NCI-H82 (cell line): ENCODE measurements at places on chromosomes 11 and 22.

DNA sequence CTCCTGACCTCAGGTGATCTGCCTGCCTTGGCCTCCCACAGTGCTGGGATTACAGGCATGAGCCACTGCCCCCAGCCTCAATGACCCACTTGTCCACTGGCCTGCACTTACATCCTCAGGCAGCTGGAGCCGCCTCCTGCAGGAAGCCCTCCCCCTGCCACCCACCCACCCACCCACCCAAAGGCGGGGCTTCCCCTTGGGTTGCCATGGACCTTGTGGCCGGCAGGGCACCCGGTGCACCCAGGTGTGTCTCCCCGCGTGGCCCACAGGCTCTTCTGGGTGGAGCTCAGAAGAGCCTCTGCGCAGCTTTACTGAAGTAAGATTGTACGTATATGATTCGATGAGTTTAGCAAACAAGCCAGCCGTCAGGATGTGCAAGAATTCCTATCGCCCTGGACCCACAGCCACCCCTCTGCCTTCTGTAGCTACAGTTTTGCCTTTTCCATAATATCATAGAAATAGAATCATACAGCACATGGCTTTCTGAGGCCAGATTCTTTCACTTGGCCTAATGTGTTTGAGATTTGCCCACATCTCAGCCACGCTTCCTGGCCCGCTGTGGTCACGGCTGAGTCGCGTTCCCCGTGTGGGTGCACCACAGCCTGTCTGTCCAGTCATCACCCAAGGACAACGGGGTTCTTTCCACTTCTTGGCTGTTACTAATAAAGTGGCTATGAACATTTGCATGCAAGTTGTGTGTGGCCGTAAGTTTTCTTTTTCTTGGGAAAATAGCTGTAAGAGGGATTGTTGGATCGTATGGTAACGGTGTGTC lies 5.3 kb upstream of the BRSK2 start:
- no peak for DNase-seq

DNA sequence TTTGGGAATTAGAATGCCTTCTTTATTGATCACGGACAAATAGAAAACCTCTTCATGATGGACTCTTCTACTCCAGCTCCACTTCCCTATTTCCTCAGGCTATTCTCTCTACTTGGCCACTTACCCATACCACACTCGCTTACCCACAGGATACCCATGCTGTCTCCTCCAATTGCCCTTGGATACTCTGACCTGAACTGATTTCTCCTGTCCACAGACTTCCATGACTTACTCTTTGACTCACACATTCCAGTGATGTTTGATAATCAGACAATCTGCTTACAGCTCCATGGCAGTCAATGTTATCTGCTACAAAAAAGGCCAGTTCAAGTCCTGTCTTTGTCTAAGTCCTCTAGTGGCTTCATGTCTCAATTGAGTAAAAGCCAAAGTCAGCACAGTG lies 292.0 kb upstream of the CTSC start:
- DNase-seq = no peak

DNA sequence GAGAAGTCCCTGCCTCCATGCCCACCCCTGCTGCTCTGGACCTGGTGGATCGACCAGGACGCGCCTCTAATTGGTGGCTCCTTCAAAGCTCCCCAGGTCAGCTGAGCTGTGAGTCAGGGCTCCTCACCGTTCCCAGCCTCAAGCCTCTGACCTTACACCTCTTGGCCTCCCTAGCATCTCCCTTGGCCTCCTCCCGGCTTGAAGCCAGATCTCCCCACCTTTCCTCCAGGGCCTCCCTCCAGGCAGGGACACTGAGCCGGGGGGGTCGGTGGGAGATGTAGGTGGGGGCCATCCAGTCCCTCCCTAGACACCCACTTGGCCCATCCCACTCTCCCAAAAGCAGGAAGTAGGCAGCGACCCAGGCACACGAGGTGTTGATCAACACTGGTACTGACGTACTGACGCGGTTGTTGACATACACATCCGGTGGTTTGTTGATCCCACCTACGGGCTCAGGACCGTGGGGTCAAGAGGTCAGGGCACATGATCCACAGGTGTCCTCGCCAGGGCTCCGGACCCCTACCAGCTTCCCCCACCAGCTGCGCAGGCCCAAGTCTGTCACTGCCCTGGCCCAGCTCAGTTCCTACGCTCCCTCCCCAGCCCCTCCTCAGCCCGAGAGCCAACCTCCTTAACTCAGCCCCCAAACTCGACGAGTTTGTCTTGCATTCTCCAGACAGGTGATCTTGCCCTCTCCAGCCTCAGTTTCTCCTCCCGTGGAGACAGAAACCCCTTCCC lies 802 bp downstream of the ATG2A start:
- DNase-seq = peak; percentile 23

- DNase-seq = no peak
Measured at GRCh38 chr11:559712-560304, 730 bp downstream of the LMNTD2 start.

- no peak for DNase-seq
Measured at GRCh38 chr11:131682373-131683015, 312.1 kb downstream of the NTM start.

- no peak for DNase-seq
Measured at GRCh38 chr22:44407987-44408828, 89.8 kb downstream of the RTL6 start.

DNA sequence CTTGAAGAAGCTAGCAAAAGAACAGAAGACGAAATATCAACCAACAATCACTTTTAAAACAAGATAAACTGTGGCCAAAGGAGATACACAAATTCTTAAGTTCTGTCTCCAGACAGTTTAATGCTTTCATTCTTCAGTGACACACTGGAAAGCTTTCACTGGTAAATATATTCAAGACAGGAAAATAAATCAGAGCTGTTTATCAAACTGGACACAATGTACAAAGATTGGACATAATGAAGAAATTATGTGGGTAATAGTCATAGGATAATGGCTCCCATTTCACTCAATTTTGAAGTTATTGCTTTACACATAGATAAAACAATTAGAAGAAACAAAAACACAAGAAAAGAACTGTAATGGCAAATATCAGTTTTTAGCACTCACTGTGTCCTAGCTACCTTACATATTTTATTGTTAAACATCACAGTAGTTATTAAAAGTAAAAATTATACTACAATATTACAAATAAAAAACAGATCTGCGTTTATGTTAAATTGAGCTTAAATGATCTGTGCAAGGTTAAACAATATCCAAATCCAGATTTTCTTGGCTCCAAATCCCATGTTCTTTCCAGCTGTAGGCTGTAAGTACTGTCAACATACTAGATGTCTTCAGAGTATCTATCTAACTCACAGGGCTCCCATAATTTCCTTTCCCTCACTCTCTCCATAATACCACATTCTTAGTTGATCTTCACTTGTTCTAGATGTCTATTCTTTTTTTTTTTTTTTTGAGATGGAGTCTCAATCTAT lies 38.6 kb upstream of the NOX4 start:
- no peak for DNase-seq

DNA sequence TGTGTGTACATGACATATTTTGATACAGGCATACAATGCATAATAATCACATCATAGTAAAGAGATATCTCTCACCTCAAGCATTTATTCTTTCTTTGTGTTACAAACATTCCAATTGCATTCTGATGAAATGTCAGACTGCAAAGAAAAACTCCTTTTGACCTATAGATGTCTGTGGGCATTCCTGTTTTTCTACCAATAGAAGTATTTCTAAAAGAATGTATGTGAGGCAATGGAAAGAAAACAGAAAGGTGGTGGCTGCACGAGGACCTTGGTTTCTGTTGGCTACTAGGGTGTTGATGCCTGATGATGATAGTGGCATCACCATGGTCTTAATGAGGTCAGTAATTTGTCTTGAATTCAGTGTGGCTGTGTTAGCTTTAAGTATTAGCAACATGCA lies 137.0 kb upstream of the ANO3 start:
- DNase-seq = no peak

DNA sequence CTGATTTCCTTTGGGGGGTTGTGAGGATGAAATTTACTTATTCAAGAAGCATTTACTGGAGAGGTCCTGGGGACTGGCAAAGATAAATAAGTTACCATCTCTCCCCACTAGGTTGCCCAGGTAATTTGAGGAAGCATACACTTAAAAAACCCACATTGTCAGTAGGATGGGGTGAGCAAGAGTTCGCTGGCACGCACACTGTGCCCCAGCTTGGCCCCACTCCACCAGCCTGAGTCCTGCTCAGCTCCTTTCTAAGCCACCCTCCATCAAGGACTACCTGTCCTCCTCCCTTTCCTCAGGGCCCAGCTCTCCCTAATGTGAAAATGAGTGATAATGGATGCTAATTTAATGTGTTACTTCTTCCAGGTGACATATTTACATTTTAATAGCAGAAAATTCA lies 216.5 kb upstream of the PLET1 start:
- DNase-seq = no peak

DNA sequence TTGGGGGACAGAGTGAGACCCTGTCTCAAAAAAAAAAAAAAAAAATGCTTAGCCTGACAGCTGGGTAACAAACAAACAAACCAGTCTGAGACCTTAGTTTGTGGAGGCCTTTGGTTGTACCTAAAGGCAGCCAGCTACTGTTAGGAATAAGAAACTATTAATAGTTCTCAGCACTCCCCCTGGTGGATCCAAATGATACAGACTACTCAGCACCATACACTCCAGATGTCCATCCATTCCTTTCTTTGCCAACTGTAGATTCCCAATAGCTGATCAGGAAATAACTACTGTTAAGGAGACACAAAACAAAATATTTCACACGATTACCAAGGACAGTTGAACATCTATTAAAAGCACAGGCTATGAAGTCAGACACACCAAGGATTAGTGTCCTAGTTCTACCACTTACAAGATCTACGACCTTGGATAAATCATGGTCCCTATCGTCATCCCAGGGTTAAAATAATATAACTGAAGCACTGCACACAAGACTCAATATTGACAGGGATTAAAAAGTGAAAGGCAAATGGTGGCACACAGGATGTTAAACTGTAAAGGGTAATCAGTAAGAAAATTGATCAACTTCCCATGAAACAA lies 17.2 kb downstream of the CLDN25 start:
- DNase-seq = peak; percentile 82

- no peak for DNase-seq
Measured at GRCh38 chr11:104962852-104963251, 5.5 kb downstream of the CASP4 start.

DNA sequence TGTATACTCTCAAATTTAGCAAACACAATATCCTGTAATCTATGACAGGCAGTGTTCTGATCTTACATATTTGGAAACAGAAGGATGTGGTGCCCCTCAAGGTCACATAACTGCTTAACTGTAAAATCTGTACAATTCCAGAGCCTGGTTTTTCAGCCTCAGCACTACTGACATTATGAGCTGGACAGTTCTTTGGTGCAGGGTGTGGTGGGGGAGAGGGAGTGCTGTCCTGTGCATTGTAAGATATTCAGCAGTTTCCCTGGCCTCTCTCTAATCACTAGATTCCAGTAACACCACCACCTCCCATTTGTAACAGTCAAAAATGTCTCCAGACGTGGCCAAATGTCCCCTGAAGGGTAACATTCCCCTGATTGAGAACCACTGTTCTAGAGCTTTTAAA lies 1.8 kb upstream of the OR5B21 start:
- no peak for DNase-seq
